HCT116 (cell line): ENCODE measurements at places on chromosomes 12 and 14. TPM values are rescaled to one million over a fixed set of nuclear protein-coding genes. Genes with fewer than 3 reads are reported as not detected.

GRCh38 chr12:50132505-50133135, 20.6 kb downstream of the COX14 start:
- no peak for DNase-seq

DNA sequence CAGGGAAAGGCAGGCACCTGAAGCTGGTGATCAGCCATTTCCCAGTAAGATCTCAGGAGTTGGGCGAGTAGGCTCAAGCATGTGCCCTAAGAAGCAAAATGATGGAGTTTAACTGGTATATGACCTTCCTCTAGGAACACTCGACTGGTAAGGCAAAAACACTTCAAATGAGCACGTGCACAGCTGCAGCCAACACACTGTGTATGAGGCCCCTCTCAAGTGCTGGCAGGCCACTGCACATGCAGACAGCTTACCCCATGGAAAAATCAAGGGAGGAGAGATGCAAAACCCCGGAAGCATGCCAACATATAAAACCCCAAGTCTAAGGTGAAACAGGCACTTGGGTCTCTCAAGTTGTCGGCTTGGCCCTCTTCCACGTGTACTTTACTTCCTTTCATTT, 39.2 kb downstream of the TTLL5 start:
- DNase-seq, result no peak

Gene NINJ2
- not detected for total RNA-seq

Gene CD163L1
- total RNA-seq, result 27.0 TPM

DNA sequence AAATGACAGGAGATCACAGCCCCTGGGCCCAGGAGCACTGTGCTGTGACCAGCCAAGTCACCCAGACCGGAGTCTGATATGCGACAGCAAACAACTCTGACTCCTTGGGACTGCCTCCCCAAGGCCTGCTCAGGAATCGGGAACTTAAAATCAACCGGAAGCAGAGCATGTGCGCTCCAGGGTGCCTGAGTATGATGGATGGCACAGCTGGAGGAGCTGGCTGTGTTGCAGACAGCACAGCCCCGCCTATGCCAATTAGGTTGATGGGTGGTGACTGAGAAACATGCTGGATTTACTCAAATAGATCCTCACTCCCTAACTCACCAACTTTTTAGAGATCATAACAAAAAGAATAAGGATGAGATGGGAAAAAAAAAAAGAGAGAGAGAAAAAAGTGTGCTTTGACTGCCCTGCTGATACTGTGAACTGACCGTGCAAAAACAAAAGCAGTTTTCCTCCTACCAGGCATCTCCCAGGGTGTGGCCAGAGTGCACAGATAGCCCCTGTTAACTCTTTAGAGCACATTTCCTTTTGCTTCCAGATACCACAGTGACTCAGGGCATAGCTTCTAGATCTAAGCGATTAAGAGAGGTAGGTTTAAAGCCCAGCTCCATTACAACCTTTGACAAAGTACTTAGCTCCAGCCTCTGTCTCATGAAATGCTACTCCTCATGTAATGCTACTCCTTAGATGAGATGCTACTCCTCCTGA, 27.4 kb upstream of the STON2 start:
- DNase-seq, result no peak

Gene VRTN
- 0.10 TPM for total RNA-seq

Gene RD3L
- total RNA-seq, result not detected

Gene BCL2L14
- total RNA-seq, result 0.30 TPM

Gene GALNT6
- 16.4 TPM for total RNA-seq

DNA sequence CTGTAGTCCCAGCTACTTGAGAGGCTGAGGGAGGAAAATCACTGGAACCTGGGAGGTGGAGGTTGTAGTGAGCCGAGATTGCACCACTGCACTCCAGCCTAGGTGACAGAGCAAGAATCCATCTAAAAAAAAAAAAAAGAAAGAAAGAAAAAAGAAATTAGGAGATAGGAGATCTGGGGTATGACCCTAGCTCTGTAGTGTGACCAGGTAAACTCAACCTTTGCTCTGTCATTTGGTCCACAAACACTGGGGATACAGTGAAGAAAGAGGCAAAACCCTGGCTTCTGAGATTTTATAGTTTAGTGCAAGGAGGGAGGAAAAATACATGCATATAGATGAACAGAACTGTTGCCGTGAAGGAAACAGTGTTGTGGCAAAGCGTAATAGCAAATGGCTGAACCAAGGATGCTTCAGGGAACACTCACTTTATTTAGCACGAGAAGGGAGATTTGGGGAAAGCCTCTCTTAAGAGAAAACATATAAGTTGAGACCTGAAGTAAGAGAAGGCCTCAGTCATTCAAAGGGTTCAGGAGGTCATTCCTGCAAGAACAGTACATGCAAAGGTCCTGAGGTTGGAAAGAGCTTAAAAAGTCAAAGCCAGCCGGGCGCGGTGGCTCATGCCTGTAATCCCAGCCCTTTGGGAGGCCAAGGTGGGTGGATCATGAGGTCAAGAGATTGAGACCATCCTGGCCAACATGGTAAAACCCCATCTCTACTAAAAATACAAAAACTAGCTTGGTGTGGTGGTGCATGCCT, 29.6 kb upstream of the ATXN2 start:
- no peak for DNase-seq

DNA sequence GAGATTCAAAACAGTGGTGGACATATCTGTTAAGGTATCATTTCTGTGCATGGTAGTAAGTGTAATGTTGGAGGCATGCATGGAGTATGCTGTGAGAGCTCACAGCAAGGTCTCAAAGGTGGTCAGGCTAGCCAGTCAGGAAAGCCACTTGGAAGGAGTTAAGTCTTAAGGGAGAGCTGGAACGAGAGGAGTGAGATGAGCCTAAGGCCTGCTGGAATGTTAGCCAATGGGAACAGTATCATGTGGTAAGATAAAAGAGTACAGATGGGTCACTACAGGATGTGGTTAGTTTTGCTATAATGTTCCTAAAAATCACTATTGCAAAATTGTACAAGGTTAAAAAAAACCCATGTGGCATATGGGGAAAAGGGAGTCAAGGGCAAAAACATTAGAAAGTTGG, 311.7 kb upstream of the E2F7 start:
- DNase-seq, result no peak

Gene DTX1
- total RNA-seq, result not detected

GRCh38 chr12:78149459-78149858, 318.8 kb downstream of the NAV3 start:
- no peak for DNase-seq
